Tibial nerve (tissue), 4 donors: ENCODE measurements at places on chromosomes 7 and 10.

DNA sequence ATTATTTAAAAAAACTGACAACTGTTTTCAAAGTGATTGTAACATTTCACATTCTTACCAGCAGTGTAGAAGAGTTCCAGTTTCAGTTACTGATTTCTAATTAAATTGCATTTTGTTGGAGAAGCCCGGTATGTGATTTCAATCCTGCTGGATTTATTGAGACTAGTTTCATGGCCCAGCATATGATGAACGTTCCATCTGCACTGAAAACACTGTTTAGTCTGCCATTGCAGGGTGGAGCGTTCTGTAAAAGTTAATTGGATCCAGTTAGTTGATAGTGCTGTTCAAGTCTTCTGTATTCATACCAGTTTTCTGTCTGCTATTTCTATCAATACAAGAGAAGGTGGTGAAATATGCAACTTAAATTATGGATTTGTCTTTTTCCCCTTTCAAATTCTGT is 37.3 kb upstream of the CCNY start:
- no peak for DNase-seq

DNA sequence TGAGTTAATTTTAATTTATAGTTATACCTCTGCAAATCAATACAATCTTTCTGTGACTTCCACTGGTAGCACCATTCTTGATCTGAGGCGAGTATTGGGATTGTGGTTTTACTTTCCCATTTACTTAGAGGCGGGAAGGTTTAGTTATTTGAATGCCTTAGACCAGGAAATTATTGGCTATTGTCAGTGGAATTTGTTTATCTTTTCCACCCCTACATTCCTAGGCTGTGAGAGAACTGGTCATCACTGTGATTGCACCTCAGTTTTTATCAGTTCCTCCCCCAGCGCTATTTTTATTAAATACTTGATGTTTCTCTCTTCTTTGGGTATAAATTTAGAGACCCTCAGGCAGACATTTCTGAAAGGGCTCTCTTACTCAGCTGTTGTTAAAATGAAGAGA is 29.9 kb downstream of the CDK14 start:
- no peak for DNase-seq

- no peak for DNase-seq
Measured at GRCh38 chr10:61844116-61844822, 57.2 kb upstream of the ARID5B start.

DNA sequence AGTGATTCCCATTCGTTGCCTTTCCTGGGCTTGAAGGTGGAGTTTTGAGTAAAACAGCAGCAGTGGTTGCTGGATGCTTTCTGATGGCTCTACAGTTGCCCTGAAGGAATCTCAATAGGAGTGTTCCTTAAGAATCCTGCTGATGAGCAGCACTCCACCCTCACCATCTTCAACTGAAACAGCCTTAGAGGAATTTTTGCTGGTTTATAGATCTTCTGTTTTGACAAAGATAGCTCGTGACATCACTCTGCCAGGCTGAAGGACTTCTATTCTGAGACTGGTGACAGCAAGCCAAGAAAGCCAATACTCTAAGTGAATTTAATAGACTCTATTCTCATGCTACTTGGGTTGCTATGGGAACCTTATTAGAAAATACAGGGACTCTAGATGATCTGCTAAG is 1014.7 kb downstream of the NRG3 start:
- no peak for DNase-seq

- no peak for DNase-seq
Measured at GRCh38 chr10:123039632-123039930, 30.8 kb downstream of the ACADSB start.

- DNase-seq = no peak
Measured at GRCh38 chr10:33314811-33315561, 19.5 kb downstream of the NRP1 start.

DNA sequence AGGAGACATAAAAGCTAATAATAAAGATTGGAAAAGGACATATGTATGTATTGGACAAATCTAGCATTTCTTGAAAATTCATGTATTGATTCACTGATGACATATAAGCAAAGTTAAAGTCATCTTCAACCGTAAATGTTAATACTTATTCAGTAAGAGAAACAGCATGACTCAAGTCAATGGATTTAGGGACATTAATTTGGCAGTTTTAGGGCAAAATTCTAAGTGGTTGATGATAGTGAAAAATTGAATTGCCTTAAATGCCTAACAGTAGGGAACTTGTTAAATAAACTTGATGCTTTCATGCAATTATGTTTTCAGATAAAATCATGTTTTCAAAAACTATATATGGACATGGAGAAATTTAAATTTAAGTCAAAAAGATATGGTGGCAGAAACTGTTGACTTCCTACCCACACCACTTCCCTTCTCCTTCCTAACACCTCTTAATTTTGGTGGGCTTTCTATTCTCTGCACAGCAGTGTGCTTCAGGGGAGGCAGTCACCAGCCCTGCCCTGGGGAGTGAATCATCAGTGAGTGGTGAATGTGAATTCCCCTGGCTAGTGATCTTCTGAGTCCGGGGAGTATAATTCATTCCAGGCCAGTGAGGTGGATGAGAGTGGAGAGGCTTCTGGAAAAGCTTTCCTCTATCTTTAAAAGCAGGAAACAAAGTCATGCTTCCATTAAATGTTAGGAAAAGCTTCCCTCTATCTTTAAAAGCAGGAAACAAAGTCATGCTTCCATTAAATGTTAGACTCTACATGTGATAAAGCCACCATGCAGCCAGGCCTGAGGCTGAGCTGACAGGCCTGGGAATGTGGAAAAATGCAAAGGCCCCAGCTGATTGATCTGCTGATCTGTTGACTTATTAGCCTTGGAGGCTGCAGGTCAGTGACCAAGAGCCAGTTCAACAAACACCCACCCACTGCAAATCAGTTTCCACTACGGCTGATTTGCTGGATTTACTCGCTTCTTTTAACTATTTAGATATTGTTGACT is 25.2 kb upstream of the ITGB1 start:
- no peak for DNase-seq

DNA sequence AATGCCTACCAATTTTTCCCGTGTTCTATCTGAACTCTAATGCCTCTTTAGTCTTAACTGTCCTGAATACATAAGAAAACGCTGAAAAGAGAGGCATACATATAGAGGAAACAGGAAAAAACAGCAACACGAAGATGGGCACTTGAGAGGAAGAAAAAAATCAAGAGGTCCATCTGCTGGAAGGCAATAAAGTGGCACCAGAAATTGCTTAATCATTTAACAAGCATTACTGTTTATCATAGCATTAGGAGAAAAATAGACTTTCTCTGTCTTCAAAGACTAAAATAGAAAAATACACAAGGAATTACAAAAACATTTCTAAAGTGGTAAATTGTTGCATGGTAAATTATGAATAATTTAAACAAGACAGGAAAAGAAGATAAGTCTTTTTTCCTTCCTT is 35.0 kb downstream of the NSUN6 start:
- no peak for DNase-seq
